ENCODE measurements at places on chromosomes 1 and 21.

- no peak for DNase-seq
Observed at GRCh38 chr1:41434748-41435449, 49.6 kb downstream of the EDN2 start.

- DNase-seq = no peak
Observed at GRCh38 chr1:67165468-67166041, 699 bp upstream of the IL23R start.

DNA sequence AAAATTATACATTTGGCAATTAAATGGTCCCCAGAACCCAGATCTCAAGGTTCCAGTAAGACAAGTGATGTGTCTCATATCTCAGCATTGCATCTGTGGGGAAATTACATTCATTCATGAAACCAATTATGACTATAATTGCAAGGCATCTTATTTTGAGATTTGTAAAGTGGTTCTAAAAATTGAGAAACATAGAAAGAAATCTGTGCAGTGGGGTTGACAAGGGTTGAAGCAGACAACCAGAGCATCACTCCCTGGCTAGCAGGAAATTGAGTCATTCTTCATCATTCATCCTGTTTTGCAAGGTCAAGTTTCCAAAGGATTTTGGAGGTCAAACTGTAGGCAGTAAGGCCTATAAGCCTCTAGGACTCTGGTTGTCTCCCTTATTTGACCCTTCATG, 25.1 kb upstream of the MROH9 start:
- DNase-seq = peak; percentile 52

DNA sequence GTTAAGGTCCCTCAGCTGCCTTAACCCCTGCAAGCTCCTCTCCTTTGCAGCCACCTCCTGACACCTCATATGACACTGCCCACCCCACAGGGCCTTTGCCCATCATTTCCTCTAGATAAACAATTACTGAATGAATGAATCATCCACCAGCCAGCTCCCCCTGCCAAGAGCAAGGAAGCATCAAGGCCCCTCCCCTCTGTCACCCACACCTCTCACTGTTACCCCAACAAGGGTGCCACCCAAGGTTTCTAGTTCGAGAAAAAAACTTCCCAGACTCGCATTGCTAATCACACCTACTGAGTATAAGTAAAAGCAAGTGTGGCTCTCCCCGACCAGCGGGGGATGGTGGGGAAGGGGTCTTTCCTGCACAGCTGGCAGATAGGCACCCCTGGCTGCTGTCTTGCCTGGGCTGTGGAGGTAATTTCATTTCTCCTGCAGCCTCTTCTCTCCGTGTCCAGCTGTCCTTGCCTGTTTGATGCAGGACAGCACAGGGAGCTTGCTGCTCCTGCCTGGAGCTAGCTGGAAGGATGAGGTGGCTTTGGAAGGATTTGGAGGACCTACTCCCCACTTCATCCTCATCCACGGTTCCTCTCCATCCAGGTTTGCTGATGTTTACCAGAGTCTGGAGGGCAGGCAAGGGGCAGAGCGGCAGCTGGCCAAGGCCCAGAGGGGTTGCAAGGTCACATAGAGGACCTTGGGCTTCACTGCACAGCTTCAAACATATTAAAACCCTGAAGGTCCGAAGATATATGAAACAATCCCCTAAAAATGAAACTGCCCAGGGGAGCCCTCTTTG, 33.1 kb upstream of the LBR start:
- DNase-seq = no peak
